ENCODE measurements at places on chromosomes 6 and 20.

DNA sequence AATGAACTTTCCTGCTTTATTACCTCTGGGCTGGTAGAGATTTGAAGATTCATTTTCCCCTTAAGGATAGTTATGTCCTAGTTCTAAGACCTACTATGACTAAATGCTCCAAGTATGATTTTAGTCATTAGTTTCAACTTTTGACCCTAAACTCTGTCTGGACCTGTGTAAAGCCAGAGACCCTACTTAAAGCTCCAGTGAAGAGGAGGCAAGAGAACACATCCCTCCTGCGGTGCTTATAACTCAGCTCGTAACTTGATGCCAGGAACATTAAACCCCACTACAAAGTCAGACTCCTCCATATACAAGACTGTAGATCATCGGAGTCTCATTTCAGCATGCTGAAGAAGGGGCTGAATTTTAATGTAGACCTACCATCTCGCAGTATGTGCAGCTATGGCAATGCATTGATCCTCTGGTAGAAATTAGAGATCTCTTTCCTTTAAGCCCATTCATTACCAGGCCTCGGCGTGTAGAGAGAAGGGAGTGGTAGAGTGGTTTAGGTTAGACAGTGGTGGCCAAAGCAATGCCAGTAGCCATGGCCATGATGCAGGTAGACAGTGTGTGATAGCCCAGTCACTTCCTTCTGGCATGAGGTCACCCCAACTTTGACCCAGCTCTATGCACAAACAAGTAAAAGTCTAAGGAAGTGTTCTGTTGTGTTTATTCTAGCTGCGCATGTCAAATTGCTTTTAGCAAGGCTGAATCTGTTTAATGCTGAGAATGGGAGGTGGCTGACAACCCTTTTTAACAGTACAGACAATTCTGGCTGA, 34.8 kb upstream of the MYB start:
- no peak for DNase-seq

- no peak for DNase-seq
Measured at GRCh38 chr20:13202565-13202964, 18.5 kb upstream of the ISM1 start.

DNA sequence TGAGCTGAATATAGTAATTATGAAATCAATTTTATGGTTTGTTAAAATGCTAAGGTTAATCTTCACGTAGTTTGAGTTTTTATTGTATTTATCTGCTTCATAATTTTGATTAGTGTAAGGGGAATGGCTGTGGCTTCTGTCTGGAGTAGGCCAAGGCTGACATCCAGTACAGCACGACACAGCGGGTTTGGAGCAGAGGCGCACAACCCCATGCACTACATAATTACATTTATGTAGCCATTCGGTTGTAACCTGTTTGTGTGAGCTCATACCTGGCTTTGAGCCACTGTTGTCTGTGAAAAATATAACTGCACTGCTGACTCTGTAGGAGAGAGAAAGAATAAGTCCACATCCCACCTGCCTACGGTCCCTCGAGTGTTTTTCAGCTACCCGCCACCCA, 615.5 kb downstream of the EYS start:
- no peak for DNase-seq

GRCh38 chr6:120451508-120451907, 882.8 kb downstream of the TBC1D32 start:
- no peak for DNase-seq

GRCh38 chr6:3310051-3310448, 51.3 kb downstream of the PSMG4 start:
- no peak for DNase-seq

DNA sequence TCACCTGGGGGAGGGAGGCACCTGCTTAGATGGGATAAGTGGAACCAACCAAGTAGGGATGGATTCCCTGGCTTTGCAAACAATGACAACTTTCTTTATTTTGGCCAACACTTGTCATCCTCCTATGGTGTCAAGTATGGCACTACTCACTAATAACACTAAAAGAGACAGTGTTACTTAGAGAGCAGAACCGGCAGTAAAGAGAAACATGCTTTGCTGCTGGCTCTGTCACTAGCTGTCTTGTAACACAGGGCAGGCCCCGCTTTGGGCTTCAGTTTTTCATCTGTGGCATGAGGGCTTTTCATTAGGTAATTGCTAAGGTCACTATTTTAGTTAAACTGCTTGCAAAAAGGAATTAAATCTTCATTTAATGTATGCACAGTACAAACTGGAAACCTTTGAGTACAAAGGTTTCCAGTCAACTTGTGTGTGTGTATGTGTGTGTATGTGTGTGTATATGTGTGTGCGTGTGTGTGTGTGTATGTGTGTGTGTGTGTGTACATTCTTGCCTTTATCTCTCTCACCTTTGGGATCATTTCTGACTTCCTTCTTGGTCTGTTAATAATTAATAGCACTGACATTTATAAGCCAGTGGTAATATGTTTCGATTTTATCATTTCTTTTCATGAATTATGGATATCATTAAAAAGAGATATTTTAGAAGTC, 64.7 kb downstream of the BTBD3 start:
- no peak for DNase-seq

DNA sequence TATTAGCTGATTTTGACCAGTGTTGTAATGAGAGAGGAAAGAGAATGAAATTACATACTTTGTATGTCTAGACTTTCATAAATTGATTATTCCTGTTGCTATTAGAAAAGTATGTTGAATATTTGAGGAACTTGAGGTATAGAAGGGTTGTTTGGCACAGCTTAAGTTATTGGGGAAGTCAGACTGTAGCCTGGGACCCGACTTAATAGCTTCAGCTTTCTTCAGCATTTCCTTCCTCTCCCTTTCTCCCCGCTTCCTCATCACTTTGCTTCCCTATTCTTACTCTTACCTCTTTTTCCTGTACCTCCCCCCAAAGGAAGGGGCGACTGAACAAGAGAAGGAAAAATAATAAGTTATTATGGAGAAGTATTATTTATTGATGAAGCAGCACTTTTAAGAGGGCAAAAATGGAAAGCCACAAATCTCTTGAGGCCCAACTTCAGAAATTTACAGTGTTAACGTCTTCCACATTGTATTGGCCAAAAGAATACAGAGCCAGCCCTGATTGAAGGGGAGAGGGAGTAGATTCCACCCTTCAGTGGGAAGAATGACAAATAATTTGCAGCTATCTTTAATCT, 7.4 kb downstream of the SENP6 start:
- no peak for DNase-seq

GRCh38 chr6:89360415-89360999, 8.0 kb upstream of the UBE2J1 start:
- DNase-seq, result peak; percentile 45

DNA sequence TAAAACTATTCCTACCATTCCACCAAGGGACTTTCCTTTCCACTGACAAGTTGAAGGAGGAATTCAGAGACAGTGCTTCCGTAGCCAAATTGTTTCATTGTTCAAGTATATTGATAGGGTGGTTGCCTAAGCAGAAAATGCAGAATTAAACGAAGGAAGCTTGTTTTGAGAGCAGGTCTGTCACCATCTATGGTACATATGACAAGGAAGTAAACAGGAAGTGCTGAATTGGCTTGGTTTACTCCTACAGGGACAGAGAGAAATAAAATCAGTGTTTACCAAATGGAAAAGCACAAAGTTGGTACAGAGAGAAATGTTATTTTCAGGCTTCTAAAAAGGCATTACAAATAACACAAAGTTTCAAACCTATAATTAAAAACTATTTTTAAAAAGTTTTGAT, 421.8 kb downstream of the CDC5L start:
- no peak for DNase-seq

DNA sequence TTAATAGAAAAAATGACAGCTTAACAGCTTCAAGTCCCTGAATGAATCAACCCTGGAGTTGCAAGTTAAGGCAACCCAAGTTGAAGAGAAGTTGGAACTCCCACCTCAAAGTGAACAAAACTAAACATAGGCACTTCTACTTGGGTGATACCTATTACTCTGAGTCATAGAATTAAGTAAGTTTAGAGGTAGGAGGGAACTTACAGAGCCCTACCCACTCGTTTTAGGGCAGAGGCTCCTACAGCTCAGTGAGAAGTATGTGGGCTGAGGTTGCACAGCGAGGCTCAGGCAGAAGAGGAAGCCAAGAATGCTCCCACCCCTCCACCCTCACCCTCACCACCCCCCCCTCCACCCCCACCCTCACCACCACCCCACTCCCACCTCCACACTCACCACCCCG, 42.2 kb downstream of the NFATC2 start:
- DNase-seq, result peak; percentile 82

DNA sequence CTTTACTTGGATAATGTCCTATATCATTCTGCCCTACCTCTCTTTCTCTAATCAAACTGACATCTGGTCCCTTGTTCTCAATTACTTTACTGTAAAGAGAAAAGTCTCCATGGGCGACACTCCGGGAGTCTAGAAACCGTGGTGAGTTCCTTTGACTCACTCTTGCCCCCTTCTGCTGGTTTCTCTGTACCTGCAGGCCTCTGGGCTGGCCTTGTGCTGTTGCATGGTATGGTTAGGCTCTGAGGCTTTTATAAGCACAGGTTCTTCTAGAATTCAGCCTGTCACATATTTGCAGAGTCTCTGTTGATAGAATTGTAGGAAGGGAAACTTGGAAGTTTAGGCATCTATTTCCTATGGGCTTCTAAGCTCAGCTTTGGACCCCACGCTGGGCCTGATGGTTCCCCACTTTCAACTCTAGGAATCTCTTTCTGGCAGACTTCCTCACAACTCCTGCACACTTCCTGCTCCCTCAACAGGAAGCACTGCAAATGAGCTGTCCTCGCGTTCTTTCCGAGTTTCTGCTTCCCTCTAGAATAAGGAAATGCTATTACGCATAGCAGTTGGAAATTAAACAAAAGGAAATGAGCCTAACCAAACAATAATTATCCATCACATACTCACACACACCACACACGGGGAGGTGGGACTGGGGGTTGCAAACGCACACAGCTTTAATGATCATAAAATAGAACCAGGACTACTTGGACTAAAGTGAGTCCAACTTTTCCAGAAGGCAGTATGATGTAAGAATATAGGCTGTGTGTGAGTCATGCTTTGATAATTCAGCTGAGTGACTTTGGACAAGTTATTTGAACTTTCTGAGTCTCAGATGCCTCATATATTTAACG, 683.3 kb downstream of the QKI start:
- DNase-seq, result no peak

All from activated CD4-positive, alpha-beta T cell treated with anti-CD3 and anti-CD28 coated beads, Interleukin-2, Interleukin-4, amounts not matched to agents 100 ng/mL and 50 ng/mL, durations not matched to agents 16 hours and 8 hours (primary cell).